ENCODE measurements at places on chromosomes 5 and 9. TPM values are rescaled to one million over a fixed set of nuclear protein-coding genes. Genes with fewer than 3 reads are reported as not detected.

- DNase-seq, result no peak
Observed at GRCh38 chr5:80192507-80193241, 63.2 kb downstream of the SERINC5 start.

DNA sequence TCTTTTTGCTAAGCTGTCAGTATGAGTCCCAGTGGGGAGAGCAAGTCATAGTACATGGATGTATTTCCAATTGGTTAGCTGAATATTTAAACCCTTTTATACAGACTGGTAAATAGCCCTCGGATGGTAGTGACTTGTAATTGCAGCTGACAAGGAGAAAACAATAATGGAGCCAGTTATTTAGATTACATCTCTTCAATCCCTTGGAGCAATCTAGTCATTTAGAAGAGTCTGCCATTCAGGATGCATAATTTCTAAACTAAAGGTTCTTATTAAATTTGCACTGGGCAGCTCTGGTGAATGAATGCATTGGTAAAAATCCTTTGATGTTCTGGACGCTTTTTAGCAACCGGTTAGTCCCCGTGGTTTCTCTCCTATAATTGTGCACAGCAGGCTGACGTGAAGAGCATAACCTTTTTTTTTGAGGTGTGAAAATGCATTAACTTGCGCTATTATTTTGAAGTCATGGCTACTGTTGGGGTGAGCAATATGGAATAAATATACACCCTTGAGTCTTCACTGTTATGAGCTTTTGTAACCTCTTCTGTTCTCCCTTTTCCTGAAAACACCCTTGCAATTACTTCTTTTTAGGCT lies 158.6 kb upstream of the CD180 start:
- DNase-seq, result no peak

- DNase-seq, result no peak
Observed at GRCh38 chr5:33549982-33550567, 109.3 kb downstream of the TARS1 start.

GRCh38 chr9:127783111-127784008 lies 2.5 kb upstream of the CDK9 start:
- DNase-seq, result peak; percentile 83

The NEUROG1 gene
- not detected for total RNA-seq

Measured in upper lobe of right lung (tissue), 1 donor.